ENCODE measurements at places on chromosomes 2 and 18.

DNA sequence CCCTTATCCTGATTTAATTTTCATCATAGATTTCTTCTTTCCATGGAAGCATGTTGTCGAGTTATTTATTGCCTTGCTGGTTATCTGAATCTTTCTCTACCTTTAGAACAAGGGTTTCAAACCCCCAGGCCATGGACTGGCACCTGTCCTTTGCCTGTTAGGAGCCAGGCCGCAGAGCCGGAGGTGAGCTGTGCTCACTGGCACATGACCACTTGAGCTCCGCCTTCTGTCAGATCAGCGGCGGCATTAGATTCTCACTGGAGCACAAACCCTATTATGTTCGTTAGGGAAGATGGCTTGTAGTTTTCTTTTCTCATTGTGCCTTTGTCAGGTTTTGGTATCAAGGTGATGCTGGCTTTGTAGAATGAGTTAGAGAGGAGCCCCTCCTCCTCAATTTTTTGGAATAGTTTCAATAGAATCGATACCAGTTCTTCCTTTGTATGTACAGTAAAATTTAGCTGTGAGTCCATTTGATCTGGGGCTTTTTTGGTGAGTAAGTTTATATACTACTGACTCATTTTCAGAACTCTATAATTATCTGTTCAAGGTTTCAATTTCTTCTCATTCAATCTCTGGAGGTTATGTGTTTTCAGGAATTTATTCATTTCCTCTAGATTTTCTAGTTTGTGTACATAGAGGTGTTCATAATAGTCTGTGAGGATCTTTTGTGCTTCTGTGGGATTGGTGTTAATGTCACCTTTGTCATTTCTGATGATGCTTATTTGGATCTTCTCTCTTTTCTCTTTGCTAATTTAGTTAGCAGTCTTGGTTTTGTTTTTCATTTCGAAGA is 668.0 kb upstream of the FAM98A start:
- no peak for DNase-seq

- no peak for DNase-seq
Measured at GRCh38 chr2:11537951-11538350, 4.1 kb downstream of the GREB1 start.

DNA sequence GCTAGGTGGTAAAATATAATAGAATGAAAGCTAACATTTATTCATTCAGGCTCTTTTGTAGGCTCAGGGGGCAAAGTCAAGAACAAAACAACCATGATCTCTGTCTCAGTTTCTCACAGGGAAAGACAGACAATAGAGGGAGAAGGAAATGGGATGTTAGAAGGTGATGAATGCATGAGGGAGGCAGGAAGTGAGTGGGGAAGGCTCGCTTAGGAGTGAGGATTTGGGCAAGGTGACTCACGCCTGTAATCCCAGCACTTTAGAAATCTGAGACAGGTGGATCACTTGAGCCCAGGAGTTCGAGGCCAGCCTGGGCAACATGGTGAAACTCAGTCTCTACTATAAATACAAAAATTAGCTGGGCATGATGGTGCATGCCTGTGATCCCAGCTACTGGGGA is 88.4 kb downstream of the CTIF start:
- DNase-seq: no peak

DNA sequence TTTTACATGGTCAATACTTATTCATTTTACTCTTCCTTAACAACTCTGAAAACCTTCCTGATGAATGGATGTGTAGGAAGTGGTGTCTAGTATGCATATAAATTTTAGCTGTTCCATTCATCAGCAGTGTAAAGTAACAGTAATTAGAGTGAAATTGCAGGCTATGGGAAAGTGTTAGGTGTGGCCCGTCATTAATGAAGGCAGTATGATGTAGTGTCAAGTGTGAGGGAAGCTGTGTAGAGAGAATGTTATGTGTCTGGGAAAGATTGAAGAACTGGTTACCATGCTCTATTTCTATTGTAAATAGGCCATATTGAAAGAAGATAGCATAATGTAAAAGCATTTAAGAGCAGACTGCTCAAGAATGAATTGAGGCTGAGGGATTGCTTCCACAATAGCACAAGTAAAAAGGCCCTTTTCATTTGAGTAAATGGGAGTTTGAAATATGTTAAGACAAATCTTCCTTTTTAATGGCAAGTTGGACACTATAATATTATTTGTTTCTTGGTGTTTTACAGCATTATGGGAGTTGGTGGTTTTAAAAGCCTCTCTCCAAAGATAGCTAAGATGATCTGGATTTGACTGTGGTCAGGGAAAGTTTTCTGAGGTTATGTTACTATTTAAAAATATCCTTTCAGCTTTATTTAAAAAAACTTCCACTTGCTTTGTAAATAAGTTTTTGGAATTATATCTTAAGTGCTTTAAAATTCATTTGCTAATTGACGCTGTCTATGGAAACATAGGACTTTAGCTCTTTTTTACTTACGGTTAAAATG is 401.0 kb upstream of the ZEB2 start:
- no peak for DNase-seq

DNA sequence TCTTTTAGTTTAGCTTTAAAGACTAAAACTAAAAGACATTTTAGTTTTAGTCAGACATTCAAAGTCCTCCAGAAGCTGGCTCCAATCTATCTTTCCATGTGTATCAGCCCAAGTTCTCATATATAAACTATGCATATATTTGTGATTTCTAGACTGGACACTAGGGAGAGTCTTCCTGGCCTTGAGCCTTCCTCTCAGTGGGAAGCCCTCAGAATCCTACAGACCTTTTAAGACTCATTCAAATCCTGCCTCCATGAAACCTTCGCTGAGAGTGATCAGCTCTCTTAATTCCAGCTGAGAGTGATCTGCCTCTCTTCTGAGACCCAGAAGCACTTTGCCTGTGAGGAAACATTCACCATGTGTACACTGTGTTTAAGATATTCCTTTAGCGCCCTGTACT is 452.7 kb downstream of the TGIF1 start:
- no peak for DNase-seq

Data from GM12864 (cell line).